Hindlimb muscle (tissue), 1 donor: ENCODE measurements at places on chromosomes 5 and 9.

DNA sequence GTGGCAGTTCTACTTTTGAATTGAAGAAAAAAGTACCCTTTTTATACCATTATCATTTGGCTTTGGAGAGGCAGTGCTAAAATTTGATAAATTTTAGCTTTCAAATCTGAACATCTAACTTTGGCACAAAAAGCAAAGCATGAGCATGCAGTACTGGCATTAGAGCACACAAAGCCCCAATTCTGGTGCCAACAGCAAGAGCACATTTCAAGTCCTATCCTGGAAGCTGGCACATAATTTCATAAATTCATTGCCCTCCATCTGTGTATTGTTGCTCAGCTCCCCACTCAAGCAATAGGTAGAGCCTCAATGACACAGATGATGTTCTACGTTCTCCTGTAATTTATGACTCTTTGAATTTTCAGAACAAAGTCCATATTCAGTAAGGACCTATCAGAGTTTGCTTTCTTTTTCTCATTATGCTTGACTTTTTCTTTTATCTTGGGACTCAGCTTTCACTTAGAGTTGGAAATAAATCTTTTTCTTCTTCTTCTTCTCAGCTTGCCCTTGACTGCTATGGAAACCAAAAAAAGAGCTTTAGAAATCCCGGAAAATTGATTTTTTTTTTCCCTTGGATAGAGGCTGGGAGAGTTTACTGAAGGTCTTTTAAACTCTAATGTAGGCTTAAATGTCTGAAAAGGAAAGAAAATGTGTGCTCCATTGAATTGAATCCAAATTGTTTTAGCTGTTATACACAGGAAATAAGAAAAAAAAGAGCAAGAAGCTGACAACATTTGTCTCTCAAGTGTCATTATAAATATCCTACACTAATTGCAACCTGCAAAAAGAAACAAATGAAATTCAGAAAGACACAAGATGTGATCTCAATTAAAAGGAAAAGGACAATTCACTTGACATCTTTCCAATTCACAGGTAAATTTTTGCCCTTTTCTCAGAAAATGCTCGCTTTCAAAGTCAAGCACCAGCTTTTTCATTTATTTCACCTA, 380.8 kb upstream of the CDH18 start:
- DNase-seq: no peak

GRCh38 chr9:33250458-33250995, 10.6 kb downstream of the SPINK4 start:
- no peak for DNase-seq

GRCh38 chr5:81788329-81788728, 37.4 kb upstream of the SSBP2 start:
- peak; percentile 27 for DNase-seq

DNA sequence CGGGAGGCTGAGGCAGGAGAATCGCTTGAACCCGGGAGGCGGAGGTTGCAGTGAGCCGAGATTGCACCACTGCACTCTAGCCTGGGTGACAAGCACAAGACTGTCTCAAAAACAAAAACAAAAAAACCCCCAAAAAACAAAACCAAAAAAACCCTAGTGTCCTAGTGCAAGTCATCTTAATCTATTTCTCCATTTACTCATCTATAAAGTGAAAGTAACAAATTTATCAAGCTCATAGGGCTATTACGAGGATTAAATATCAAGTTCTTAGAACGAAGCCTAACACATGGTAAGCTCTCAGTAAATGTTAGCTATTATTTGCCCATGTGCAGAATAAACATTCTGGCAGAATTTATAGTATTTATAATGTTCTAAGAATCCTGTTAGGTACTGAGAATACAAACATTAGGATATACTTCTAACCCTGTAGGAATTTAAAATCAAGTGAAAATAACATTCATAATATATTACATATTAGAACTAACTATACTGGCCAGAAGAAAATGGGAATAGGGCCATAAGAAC, 45.0 kb downstream of the GOLPH3 start:
- DNase-seq: no peak

GRCh38 chr5:41790038-41790776, 80.0 kb downstream of the OXCT1 start:
- peak; percentile 32 for DNase-seq
